ENCODE measurements at places on chromosomes 3 and 15.

GRCh38 chr3:188824566-188824965 lies 347.2 kb upstream of the TPRG1 start:
- no peak for DNase-seq

GRCh38 chr3:194956697-194957396 lies 271.2 kb downstream of the FAM43A start:
- no peak for DNase-seq

DNA sequence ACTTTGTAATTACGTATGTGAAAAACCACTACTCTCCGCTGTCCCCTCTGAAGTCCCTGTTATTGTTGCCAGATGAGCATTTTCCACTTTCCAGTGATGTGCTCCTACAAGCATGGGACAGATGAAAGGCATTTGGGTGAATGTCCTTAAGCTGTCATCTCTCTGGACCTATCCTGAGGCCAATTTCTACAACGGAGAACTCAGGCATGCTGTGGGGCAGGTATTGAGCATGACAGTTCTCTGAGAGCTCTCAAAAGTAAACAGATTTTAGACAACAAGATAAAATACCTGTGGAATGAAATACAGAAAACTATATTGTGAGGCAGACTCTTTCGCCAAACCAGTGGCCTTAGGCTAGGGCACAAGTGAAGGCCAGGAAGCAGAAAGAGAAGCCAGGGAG lies 656.5 kb upstream of the NR2F2 start:
- DNase-seq = no peak

DNA sequence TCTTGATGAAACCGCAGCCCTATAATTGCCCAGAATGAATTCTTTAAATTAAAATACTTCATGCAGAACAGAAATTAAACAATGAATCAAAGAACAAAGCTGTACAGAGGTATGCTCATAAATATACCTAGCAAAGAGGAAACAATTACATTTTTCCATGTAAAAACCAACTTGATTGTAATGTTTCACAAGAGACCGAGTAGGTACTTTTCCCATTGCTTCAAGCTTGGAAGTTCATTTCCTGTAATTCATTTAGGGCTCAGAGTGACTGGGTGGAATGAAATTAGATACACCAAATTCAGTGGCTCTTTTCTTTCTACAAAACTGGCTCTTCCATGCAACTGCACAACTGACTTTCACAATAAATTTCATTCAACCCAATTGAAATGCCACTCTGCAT lies 51.4 kb downstream of the FHIT start:
- no peak for DNase-seq

DNA sequence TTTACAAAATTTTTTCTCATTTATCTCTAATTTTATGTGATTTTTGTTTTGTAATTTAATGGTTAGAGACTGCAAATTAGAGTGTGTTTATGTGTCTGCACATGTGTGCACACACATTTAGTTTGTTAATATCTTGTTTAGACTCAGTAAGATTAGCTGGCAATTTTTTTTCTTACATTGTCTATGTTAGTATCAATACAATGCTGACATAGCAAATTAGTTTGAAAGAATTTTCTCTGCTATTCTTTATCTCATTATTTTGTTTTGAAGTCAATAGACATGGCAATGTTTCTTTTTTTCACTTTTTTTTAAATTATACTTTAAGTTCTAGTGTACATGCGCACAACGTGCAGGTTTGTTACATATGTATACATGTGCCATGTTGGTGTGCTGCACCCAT lies 1155.0 kb downstream of the ZPLD1 start:
- no peak for DNase-seq

DNA sequence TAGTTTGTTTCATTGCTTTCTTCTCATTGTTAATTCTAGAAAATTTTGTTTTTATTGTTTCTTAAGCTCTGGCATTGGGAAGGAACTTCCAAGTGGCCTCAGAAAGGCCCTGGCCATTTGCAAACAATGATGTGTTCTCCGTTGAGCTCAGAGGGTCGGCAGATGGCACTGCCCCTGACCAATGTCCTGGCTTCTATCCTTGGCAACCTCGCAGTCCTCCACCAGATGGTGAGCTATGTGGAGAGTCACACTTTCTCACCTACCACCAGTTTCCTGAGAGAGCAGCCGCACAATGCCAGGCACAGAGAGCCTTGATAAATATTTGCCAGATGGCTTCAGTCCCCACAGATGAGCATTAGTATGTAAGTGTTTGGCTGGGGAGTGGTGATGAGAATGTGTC lies 343.7 kb downstream of the EPHB1 start:
- no peak for DNase-seq

- no peak for DNase-seq
Measured at GRCh38 chr15:48940508-48940907, 23.2 kb downstream of the SHC4 start.

DNA sequence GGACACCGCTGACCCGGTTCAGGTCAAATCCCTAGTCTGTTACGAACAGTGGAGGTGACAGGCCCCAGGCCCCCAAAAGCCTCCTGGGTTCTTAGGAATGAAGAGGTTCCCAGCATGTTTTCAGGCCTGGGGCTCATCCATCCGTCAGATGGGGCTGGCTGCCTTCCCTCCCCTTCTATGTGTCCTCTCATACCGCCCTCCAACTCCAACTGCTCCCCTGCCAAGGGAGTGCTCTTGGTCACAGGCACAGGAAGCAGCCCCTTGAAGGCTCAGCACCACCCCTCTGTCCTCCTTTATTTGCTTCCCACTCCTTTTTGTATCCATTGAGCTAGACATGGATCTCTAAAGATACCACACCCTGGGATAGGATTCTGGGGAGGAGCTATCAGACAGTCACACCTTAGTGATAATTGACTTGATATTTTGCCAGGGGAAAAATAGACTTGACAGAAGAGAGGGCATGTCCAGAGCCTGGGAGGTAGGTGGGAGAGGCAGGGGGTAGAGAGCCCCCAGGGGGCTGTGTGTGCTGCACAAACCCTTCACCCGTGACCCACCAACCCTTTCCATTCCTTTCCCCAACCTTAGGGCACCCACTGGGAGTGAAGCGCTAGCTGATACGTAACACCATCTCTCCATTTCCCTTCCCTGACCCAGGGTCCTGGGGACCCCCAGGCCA lies 10.7 kb upstream of the CSPG4 start:
- DNase-seq = no peak
